Stimulated activated CD8-positive, alpha-beta memory T cell treated with anti-CD3 and anti-CD28 coated beads, Interleukin-15, amount 100 ng/mL, for 4 hours (primary cell): ENCODE measurements at places on chromosomes 2 and 18.
A peak's percentile ranks its signal among the peaks of the same experiment; 100 is the strongest.

- no peak for DNase-seq
Observed at GRCh38 chr2:154402213-154402612, 296.3 kb upstream of the KCNJ3 start.

DNA sequence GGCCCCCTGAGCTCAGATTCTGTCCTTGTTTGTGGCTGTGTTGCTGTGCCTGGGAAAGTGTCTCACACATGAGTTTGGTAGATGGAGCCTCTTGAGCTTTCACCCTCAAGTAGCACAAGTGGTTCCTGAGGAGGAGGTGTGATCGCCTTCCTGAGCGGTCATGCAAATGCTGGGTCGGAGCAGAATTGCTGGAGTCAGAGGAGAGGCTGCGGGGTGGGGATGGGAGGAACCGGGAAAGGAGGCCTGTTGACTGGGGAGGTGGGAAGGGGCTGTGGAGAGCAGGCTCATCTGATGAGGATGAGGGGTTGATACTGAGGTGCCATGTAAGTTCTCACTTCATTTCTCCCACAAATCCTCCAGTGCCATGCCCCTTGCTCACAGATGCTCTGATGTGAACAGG lies 48.4 kb upstream of the ATG16L1 start:
- no peak for DNase-seq

DNA sequence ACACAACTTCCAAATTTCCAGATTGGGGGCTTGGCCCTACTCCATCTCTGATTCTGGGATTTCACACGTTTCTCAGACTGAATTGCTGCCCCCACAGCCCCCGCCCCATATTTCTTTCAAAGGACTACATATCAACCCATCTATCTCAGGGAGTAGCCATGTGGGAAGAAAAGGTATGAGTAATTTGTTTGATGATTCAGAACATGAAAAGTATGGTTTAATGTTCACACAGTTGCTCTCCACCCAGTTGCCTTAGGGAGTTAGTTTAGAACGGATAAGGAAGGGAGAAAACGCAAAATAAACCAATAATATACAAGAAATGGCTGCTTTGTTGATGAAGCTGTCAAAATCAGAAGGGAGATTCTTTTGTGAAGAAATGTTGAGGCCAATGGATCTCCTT lies 145.1 kb downstream of the PIEZO2 start:
- DNase-seq, result no peak

DNA sequence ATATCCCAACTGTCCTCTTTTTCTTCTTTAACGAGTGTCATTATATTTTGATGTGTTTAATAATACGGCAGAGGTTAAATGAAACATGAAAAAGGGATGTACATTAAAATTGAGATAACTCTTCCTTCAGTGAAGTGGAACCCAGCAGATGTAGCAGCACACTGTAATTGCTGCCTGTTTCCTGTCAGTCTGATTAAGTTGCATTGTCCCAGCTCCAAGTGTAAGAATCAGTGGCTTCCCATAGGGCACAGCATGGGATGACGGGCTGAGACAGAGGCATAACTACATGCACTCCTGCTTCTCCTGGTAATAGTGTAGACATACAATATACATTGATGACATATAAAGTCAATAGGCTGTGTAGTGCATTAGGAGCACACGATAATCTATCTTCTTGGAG lies 175.8 kb upstream of the TCF4 start:
- no peak for DNase-seq

GRCh38 chr18:63105636-63106316 lies 213.8 kb downstream of the BCL2 start:
- DNase-seq, result no peak

DNA sequence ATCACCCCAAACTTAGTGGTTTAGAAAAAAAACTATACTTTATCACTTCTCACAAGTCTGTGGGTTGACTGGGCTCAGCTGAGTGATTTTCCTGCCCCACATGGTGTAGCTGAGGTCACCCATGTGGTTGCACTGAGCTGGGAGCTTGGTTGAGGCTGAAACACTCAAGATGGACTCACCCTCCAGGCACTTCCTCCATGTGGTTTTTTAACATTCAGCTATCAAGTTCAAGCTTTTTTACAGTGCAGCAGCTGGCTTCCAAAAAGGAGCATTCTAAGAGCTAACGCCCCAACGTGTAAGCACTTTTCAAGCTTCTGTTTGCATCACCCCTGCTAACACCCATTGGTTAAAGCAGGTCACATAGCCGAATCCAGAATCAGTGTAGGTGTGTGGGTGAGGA lies 105.9 kb upstream of the CREB1 start:
- DNase-seq, result peak; percentile 13

- DNase-seq, result no peak
Observed at GRCh38 chr18:76205906-76206305, 289.1 kb downstream of the ZNF516 start.

- no peak for DNase-seq
Observed at GRCh38 chr18:55635439-55635838, 47.4 kb upstream of the TCF4 start.

DNA sequence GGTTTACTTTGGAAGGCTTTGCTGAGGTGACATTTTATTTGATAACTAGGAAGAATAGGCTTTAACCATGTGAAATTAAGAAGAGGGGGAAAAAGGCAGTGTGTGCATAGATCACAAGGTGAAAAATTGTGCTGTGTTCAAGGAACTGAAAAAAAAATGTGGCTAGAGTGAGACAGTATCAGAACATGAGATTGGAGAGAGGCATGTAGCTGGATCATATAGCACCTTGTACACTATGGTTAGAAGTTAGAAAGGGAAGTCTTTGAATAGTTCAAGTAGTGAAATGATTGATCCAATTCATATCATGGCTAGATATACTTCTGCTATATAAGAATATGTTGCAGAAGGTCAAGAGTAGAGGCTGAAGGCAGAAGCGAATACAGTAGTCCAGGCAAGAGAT lies 12.3 kb upstream of the TNFRSF11A start:
- no peak for DNase-seq

- no peak for DNase-seq
Observed at GRCh38 chr2:181239201-181239799, 217.9 kb upstream of the ITGA4 start.

GRCh38 chr18:6661692-6662415 lies 67.7 kb upstream of the ARHGAP28 start:
- DNase-seq, result no peak

- no peak for DNase-seq
Observed at GRCh38 chr2:241034490-241035141, 36.2 kb downstream of the SNED1 start.

GRCh38 chr18:79552140-79552631 lies 127.4 kb upstream of the CTDP1 start:
- no peak for DNase-seq

- DNase-seq, result no peak
Observed at GRCh38 chr18:70416496-70416895, 127.7 kb downstream of the SOCS6 start.

DNA sequence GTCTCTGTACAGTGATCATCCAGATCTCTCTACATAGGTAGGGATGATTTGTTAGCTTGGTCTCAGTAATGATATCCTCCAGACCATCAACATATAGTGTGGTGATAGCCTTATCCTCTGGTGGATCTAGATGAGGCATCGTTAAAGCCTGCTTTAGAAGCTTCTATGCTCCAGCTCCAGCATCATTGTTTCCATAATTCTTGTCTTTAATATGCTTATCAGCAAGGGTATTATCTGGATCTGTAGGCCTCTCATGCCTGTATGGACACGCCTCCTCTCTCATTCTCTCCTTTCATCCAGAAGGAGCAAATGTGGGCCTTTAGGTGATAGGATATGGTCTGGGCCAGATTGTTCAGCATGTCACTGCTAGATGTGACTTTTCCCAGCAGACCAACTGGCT lies 234.5 kb upstream of the CHST9 start:
- no peak for DNase-seq

GRCh38 chr18:37299471-37300304 lies 265.9 kb downstream of the CELF4 start:
- DNase-seq, result no peak

GRCh38 chr2:9160732-9161131 lies 45.9 kb upstream of the ASAP2 start:
- no peak for DNase-seq

GRCh38 chr2:98924038-98924830 lies 11.8 kb downstream of the CRACDL start:
- DNase-seq, result no peak

- DNase-seq, result no peak
Observed at GRCh38 chr2:76252704-76253103, 542.0 kb upstream of the GCFC2 start.

DNA sequence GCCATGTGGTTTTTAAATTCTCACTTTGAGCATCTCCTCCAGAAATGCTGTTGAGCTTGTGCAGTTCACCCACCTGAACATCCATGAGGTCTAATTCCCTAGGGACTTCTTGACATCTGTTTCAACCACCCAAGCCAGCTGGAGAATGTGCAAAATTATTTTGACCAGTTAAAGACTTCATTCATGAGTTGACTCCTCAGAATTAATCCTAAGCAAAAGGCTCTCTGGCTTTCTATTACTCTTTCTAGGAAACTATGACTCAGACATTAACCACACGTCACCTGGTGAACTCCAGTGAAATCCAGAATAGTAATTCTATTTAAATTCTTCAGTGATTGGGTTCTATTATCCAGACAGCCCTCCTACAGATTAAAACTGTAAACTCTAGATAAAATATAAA lies 247.5 kb downstream of the NBAS start:
- DNase-seq, result no peak
